ENCODE measurements at places on chromosomes 5 and 9.

- DNase-seq = no peak
Observed at GRCh38 chr5:155783246-155783645, 543.7 kb upstream of the SGCD start.

GRCh38 chr9:129006328-129007034 is 21.6 kb downstream of the SH3GLB2 start:
- DNase-seq = no peak

DNA sequence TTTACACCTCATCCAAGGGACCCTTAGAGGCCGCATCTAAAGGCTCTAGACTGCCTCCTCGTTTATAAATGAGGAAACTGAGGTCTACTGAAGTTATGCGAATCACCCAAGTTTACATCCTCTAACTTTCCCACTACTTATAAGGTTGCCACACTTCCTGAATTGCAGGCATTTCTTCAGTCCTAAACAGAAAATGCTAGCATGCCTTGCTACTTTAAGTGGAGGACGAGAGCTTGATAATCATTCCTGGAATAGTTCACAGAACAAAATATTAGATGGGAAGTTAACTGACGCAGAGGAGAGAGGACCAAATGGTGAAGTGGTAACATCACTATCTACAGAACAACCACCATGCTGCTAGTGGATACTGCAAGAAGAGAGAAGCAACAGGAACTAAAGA is 85.8 kb downstream of the GNAQ start:
- no peak for DNase-seq

- no peak for DNase-seq
Observed at GRCh38 chr5:72252574-72253155, 67.4 kb downstream of the MRPS27 start.

DNA sequence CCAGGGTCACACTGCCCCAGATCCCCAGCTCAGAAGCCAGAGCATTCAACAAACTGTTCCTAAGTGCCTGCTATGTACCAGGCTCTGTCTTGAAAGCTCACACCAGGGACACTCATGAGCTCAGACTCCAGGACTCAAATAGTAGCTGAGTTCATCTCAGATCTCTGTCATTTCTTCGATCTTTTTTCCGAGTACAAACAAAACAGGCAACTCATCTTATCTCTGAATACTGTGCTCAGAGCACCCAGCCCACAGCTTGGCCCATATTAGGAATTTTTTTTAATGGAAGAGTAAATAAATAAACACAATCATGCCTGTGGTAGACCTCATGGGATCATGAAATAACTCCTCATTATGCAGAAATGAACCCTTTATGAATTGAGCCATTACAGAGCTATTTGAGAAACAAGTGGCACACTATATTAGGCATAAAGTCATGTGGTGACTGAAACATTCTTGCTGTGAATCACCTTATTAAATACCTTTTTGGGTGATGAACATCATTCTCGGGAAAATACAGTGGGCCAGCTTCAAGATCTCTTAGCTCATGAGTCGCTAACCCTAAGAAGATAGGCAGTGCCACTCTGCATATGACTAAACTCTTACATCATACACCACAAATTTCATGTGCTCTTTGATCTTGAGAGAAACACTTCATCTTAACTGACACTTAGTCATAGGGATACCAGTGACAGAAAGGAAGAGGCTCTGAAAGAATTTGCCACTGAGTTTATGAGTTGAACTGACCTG is 9.9 kb downstream of the SH3RF2 start:
- no peak for DNase-seq

DNA sequence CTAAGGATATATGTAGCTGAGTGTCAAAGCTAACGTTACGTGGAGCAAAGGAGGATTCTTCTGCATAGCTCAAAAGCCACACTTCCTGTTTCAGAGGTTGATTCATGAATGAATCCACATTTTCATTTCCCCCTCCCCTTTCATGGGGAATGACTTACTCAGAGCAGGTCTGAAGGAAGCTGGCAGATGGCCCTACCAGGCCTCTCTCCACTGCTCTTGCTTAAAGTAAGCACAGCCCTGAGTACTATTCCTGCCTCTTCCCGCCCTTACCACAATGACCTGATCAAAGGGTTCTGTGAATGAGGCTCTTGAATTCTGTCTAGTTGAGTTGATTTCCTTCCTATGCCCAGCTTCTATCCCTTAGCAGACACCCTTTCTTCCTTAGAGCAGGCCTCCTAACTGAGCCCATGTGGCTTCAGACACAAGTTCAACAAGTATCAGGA is 6.3 kb downstream of the IGIP start:
- DNase-seq = no peak

DNA sequence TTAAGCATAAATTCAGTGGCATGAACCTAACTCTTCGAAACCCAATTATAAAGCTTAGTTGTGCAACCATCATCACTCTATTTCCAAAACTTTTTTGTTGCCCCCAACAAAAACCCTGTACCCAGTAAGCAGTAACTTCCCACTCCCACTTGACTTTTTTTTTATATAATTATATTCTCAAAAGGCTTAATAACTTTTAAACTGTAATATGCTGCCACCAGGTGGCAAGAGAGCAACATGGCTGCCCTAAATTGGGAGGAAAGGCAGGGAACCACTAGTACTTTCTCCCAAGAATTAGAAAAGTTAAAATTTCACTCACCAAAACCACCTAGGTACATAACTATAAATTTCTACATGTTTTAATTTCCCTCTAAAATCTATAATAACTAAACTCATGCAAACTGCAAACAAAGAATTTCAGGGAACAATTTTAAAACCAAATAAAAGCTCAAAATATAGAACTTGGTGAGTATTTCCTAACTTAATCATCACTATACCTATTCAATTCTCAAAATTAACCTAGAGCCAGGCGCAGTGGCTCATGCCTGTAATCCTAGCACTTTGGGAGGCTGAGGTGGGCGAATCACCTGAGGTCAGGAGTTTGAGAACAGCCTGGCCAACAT is 50.2 kb upstream of the RNF38 start:
- DNase-seq = no peak

DNA sequence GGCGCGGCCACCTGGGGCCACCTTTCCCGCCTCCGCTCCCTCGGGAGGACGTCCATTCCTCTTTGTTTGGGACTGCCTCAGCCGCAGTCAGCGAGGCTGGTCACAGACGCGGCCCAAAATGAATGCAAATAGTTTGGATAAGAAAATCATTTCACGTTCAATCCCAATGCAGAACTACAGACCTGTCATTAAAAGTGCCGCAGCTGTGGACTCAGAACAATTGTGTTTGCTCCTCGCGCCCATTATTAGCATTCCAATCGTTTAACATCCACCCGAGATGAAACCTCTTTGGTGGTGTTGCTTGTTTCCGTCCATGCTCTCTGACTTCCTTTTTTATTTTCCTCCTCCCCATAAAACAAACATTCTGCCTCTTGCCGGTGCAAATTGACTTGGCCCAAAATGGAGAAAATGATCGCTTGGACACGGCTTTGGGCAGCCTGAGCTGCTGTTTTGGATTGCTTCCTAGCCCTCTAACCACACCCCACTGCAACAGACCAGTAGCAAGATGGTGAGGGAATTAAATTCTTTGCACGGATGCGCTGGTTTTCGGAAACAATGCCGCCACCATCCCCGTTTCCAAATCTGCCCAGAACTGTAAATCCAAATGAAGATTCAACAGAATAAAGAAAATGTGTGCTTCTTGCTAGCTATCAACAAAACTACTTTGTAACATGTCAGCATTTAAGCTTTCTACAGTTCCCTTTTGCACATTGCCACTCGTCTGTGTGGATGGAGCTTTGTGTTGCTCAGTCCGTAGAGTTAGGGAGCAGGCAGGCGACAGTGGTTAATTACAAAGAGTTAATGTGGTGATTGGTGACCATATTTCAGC is 784 bp downstream of the NLN start:
- no peak for DNase-seq

GRCh38 chr5:169576181-169576598 is 7.4 kb upstream of the SPDL1 start:
- no peak for DNase-seq

- DNase-seq = no peak
Observed at GRCh38 chr9:104987743-104988142, 59.8 kb upstream of the ABCA1 start.

GRCh38 chr5:10645671-10646070 is 81.8 kb downstream of the ANKRD33B start:
- no peak for DNase-seq

GRCh38 chr5:52727576-52727975 is 60.1 kb upstream of the ITGA1 start:
- no peak for DNase-seq

GRCh38 chr9:27353474-27354229 is 56.7 kb upstream of the EQTN start:
- DNase-seq = no peak

- DNase-seq = no peak
Observed at GRCh38 chr9:69346596-69347390, 21.8 kb downstream of the ENTREP1 start.

DNA sequence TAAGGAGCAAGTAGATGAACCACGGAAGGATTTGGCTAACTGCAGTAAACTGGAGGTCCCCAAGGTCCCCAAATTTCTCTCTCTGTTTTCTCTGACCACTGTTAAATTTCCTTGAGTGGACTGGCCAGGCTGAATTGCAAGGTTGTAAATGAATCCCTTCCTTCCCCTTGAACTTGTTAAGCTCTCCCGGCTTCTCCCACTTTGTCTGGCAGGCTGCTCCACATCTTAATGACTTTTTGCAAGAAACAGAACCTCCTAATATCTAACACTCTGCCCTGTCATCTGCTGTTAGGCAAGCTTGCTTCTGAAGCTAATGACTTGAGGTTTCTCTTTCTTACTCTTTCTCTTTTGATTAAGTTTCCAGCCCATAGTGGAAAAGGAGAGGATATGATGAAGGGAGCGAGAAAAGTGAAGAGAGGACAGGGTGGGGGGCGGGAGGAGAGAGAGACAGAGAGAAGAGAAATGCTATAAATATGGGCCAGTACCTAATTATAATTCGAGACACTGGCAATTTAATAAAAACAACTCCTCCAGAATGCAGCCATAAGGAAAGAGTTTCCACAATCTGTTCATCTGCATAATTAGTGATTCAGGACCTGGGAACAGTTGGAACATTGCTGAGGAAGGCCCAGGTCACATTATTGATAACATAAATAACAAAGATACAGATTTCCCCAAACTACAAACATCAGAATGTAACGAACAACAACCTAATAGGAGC is 437.3 kb upstream of the MPDZ start:
- DNase-seq = no peak

GRCh38 chr5:75335952-75336614 is 937 bp upstream of the HMGCR start:
- DNase-seq = no peak

- DNase-seq = no peak
Observed at GRCh38 chr5:122424132-122424531, 112.1 kb downstream of the SNCAIP start.

DNA sequence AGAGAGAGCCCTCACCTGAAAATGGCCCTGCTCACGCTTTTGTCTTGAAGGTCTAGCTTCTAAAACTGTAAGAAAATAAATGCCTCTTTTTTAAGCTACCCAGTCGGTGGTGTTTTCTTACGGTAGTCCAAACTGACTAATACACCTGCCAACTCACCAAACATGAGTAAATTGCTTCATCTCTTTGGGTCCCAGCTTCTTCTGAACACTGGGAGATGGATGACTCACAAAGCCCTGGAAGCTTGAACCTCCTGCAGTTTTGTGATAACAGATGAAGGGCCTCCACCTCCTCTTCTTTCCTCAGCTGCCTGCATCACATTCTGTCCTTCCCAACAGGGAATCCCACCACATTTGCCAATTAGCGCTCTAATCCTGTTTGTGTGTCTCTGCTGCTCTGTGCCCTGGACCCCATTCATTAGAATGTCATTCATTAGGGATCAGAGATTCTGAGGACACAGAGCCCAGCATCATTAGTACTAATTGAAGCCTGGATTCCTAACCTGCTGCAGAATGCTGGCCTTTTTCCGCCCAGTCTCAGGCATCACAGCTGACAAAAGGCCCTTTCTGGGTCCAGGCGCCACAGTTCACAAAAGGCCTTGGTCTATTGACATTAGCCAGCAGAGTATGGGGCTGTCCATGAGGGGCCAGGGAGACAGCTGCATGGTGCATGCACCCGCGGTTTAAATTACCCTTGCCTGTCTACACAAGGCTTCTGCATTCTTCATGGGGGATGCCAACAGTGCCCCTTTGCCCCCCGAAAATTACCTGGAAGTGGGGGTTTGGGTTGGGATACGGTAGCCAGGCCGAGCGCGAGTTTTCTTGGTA is 349.3 kb downstream of the SEMA5A start:
- DNase-seq = no peak

DNA sequence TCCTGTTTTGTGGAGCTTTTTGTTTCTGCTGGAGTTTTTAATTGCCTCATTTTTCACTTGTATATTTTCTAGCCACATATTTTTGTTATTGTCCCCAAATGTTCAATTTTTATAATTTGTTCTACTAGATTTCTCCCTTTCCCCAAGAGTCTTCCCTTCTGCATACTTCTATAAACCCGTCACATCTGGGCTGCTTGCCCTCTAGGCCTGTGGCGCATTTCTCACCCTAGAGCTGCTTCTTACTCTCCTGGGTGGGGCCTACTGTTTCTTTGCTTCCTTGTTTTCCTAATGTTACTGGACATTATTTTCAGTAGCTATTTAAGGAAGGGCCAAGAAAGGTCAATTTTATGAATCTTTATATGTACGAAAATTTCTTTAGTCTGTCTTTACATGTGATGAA is 51.5 kb downstream of the NXNL2 start:
- no peak for DNase-seq

- no peak for DNase-seq
Observed at GRCh38 chr5:43219120-43219519, 27.1 kb downstream of the NIM1K start.

GRCh38 chr5:59001716-59002115 is 418.8 kb downstream of the RAB3C start:
- DNase-seq = no peak

GRCh38 chr9:128702445-128702948 is at the start of gene PKN3:
TSS of gene PKN3 (plus strand) at chr9:128702503. CDS start at chr9:128702916, 413 bp downstream.
- peak; percentile 86 for DNase-seq

- DNase-seq = no peak
Observed at GRCh38 chr5:72452515-72453245, 54.5 kb downstream of the ZNF366 start.

DNA sequence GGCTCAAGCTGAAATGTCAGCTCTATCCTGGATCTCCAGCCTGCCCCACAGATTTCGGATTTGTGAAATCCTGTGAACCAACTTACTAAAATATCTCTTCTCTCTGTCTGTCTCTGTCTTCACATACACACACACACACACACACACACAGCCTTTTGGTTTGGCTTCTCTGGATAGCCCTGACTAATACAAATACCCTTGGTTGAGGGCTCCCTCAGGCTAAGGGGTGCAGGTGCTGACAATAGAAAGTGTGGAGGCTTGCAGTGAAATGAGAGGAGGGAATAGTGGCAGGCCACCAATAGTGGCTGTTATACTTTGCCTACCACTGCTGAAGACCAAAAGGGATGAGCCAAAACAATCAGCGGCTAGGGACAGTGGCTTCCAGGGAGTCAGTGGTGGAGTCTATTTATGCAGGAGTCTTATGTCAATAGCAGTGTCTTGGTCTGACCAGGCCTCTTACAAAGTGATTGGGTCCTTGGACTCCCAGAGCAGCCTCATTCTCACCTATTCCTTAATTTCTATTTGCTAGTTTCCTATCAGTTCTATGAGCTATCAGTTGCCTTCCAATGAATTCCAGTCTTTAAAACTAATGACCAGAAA is 93.2 kb upstream of the GAS1 start:
- no peak for DNase-seq

GRCh38 chr9:12933957-12934356 is 159.1 kb downstream of the LURAP1L start:
- no peak for DNase-seq

- no peak for DNase-seq
Observed at GRCh38 chr9:642014-642413, 199.5 kb upstream of the DMRT1 start.

GRCh38 chr9:114280636-114281472 is 42.0 kb upstream of the ORM1 start:
- no peak for DNase-seq

GRCh38 chr9:131656356-131657036 is 83.4 kb downstream of the RAPGEF1 start:
- peak; percentile 64 for DNase-seq
